NCI-H1048 (cell line): ENCODE measurements at places on chromosomes 16 and 17.

- DNase-seq, result no peak
Measured at GRCh38 chr17:69090365-69090764, 29.6 kb upstream of the ABCA9 start.

DNA sequence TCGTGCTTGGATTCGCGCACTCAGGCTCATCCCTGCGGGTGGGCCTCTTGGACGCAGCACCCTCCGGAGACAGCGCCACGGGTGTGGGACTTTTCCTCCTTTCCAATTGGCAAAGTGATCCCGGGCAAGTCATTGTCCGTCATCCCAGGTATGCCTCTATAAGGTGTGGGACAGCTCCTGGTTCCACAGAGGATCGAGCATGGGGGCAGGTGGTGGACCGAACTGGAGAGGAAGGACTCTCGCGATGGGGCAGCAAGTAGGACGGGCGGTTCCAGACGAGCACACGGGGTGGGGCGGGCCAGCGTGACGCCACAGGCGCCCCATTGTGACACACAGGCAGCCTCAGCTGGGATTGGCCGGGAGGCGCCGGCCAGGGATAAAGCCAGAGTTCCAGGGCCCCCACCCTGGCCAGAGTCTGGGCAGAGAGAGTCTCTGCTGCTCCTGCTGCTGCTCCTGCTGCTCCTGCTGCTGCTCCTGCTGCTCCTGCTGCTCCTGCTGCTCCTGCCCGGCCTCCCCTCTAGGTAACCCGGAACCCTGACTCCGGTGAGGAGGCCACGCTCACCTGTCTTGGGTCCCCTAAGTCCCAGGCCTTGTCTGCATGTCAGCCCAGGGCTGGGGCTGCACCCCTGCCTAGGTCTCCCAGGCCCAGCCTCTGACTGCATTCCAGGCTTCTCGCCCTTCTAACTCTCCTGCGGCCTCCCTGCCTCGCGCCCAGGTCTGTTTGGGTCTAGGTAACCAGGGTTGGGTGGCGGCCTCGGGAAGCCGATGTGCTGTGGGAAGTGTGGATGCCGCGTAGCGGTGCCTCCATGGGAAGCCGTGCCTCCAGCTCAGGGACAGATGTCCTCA is 38.5 kb upstream of the SLC47A1 start:
- no peak for DNase-seq

- no peak for DNase-seq
Measured at GRCh38 chr16:77295896-77296295, 96.7 kb downstream of the SYCE1L start.

- DNase-seq, result no peak
Measured at GRCh38 chr17:72349491-72349995, 228.7 kb downstream of the SOX9 start.

DNA sequence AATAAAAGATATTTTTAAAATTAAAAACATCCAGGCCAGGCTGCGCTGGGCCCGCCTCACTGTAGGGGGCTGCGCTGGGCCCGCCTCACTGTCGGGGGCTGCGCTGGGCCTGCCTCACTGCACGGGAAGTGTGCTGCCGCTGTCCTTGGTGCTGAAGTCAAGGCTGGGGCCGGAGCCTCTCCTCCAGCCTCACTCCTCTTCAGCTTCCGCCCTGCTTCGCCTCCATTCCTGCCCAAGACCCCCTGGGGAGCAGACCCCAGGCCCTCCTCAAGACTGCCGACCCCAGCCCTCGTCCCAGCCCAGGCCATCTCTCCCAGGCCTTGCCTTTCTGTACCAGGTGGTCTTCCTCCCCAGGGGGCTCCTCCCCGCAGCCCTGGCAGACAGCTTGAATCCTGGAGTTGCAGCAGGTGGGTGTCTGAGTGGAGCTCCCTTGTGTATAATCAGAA is 26.2 kb downstream of the ENDOV start:
- DNase-seq, result peak; percentile 35

DNA sequence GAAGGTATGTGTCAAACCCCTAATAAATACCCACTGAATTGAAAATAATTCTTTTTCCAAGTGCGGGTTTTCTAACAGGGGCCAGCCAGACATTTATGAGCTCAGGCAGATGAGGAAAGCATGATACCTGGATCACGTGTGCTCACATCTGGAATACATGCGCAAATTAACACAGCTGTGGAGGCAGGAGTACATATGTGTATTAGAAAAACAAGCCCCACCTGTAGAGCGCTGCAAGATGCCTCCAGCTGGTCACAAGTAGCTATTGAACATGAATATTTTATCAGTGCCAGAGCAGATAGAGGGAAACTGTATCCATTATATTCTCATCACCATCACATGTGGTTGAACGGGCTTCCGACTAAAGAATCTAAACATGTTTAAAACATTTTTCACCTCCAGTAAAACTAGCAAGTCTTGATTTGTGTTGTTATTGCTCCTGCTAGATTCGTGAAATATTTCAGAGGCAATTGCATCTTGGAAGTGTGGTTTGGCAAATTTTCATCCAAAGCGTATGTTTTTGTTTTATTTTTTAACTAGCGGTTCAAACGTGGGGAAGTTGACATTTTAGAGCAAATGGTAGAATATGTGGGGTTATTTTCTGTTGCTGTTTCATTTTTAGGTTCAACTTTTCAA is 482.8 kb downstream of the CDH13 start:
- no peak for DNase-seq

GRCh38 chr17:77884019-77884418 is 74.5 kb upstream of the TNRC6C start:
- DNase-seq, result no peak

DNA sequence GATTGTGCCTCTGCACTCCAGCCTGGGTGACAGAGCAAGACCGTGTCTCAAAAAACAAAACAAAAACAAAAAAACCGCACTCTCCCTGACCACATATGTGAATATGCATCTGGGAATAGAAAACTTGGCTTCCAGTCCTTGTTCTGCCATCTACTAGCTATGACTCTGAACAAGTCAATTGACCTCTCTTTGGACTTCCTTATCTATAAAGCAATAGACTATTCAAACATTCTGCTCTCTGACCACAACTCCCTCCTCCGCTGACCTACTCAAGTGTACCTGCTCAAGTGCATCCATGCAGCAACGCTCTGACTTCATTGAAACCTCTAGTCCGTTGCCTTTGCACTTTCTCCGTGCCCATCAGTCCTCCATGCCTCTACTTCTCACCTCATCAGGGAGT is 52.6 kb upstream of the KDM6B start:
- no peak for DNase-seq

- no peak for DNase-seq
Measured at GRCh38 chr16:11624205-11624604, 37.5 kb upstream of the LITAF start.

GRCh38 chr16:59459806-59460205 is 725.7 kb upstream of the GOT2 start:
- DNase-seq, result no peak

DNA sequence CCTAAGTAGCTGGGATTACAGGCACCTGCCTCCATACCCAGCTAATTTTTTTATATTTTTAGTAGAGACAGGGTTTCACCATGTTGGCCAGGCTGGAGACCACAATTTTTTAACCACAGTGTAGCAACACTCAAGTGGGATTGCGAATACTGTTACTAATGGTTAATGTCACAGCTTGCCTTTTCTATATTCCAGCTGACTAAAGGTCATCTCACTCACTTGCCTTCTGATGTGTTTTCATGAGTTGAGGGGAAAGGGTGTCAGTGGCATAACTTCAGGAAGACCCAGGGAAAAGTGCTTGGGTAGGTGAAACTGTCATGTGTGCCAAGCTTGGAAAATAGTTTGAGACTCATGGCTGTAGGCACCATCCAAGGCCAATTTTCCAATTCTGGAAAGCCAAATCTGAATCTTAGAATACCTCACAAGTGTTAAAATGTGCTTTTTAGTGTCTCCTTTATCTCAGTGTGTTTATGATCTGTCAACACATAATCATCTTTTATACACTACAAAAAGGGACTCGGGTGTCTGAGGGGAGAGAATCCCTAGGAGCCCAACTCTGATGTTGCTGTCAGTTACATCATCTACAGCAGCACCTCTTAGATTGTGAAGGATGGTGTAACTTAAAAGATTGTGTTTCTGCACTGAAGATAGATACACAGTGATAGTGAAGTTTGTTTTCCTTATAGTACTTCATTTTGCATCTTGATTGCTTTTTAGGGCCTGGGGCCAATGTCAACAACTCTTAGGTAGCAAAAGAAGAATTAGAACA is 27.1 kb downstream of the OGFOD1 start:
- no peak for DNase-seq

GRCh38 chr17:75689441-75689873 is 22.3 kb downstream of the SAP30BP start:
- no peak for DNase-seq

- no peak for DNase-seq
Measured at GRCh38 chr17:44043272-44043696, 23.2 kb downstream of the LSM12 start.

- DNase-seq, result no peak
Measured at GRCh38 chr16:23509441-23509754, 896 bp downstream of the GGA2 start.

GRCh38 chr17:68961214-68961882 is 6.2 kb upstream of the ABCA8 start:
- no peak for DNase-seq

DNA sequence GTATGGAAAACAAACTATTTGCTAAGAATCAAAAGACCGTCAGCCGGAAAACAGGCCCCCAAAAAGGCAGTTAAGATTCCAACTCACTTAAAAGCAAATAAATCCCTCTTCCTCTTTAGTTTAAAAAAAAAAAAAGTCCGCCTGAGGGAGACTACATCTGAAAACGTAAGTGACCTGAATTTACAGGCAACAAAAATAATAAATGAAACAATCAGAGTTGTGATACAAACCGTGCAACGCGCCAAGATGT is 1.1 kb downstream of the KANSL1 start:
- no peak for DNase-seq

- no peak for DNase-seq
Measured at GRCh38 chr17:59683283-59683682, 23.9 kb downstream of the PTRH2 start.

DNA sequence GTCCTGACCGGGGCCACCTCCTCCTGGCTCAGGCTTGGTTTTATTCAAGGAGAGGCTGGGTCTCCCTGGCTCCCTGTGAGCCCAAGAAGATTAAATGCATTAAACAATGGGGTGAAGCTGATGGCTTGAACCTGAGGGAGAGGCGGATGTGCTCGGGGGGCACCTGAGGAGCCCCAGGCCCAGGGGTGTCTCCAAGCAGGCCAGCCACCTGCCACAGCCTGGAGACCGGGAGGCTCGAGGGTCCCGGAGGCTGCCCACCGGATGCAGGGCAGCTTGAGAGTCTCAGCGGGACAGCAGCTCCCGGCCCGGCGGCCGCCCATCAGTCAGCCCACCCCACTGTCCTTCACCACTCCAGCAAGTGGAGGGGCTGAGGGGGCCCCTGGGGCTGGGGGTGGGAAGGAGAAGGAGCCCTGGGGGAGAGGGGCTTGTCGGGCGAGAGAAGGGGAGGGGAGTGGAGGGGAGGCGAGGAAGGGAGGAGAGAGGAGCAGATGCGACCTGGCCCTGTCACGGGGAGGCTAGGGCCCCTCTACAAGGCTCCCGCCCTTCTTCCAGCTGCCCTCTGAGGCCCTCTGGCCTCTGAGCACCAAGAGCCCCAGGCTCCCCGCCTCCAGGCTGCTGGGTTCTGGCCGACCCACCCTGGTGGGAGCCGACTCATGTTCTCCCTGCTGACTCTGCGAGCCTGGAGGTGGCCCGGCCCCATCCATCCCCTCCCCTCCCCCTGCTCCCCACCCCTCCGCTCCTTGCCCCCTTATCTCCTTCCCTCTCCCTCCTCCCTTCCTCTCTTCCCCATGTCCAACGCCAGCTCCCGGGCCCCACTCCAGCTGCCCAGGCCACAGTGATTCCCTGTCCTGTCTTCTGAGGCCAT is 13.2 kb downstream of the CD7 start:
- DNase-seq, result no peak

- DNase-seq, result no peak
Measured at GRCh38 chr17:63587770-63588169, 12.9 kb upstream of the TACO1 start.

GRCh38 chr17:56815711-56816110 is 18.0 kb downstream of the C17orf67 start:
- no peak for DNase-seq

DNA sequence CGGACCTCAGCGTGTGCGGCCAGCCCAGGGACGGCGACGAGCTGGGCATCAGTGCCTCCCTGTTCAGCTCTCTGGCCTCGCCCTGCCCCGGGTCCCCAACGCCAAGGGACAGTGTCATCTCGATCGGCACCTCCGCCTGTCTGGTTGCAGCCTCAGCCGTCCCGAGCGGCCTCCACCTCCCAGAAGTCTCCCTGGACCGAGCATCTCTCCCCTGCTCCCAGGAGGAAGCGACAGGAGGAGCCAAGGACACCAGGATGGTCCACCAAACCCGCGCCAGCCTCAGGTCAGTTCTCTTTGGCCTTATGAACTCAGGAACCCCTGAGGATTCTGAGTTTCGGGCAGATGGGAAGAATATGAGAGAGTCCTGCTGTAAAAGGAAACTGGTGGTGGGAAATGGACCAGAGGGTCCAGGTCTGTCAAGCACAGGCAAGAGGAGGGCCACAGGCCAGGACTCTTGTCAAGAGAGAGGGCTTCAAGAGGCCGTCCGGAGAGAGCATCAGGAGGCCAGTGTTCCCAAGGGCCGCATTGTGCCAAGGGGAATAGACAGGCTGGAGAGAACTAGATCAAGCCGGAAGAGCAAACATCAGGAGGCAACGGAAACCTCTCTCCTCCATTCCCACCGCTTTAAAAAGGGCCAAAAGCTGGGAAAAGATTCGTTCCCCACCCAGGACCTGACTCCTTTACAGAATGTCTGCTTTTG is 825 bp downstream of the HASPIN start:
- DNase-seq, result no peak

- no peak for DNase-seq
Measured at GRCh38 chr16:10738231-10739077, 5.2 kb upstream of the NUBP1 start.

DNA sequence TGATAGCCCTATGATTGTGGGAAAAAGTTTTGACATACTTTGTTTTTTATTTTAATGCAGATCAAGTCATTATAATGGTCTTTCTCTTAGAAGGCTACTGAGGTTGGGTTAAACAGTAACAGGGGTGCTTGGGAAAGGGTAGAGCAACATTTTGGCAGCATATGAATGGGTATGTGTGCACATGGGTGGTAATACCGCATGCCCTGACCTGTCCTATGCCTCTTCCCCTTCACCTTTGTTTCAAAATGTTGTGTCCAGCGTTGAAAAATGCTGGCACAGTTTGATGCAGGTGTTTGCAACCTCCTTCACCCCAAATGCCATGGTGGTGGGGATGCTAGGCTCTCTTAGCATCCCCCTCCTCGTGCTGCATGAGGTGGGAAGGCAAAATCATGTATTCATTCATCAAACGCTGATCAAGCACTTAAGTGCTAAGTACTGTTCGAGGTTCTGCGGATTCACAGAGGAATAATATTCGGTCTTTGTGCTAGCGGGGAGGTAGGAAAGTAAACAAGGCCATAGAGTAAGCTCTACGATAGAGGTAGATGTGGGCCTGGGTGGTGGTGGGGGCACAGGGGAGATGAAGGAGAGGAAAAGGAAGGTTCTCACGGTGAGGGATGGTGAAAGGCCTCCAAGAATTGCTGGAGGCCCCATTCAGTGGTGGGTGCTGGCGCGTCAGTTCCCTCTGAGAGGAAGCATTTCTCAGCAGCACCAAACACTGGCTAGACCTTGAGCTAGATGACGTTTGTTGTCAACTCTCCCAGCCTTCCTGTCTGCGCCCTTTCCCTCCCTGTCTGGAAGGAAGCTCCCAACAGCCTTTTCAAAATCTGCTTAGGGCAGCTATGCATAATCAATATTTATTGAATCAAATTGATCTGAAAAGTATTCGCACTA is 13.3 kb upstream of the MARCHF10 start:
- no peak for DNase-seq

- DNase-seq, result no peak
Measured at GRCh38 chr17:38564869-38565268, 40.9 kb downstream of the SRCIN1 start.
